ENCODE measurements at places on chromosomes 7 and 10. TPM values are rescaled to one million over a fixed set of nuclear protein-coding genes. Genes with fewer than 3 reads are reported as not detected.

Gene TAS2R5
- total RNA-seq = 0.39 TPM

Gene SLC25A40
- 21.1 TPM for total RNA-seq

Gene AKR1C8
- not detected for total RNA-seq

Gene RARRES2
- total RNA-seq = 377 TPM

Gene MUC3A
- not detected for total RNA-seq

Gene CALHM3
- total RNA-seq = not detected

Gene SLC35G1
- total RNA-seq = 3.8 TPM

Gene KAZALD1
- 67.5 TPM for total RNA-seq

All from epithelial cell of alveolus of lung (primary cell).